Nephron progenitor cell (in vitro differentiated cells): ENCODE measurements at places on chromosomes 13 and 19.

- DNase-seq = no peak
Observed at GRCh38 chr13:19093369-19093768, 88.3 kb downstream of the TUBA3C start.

DNA sequence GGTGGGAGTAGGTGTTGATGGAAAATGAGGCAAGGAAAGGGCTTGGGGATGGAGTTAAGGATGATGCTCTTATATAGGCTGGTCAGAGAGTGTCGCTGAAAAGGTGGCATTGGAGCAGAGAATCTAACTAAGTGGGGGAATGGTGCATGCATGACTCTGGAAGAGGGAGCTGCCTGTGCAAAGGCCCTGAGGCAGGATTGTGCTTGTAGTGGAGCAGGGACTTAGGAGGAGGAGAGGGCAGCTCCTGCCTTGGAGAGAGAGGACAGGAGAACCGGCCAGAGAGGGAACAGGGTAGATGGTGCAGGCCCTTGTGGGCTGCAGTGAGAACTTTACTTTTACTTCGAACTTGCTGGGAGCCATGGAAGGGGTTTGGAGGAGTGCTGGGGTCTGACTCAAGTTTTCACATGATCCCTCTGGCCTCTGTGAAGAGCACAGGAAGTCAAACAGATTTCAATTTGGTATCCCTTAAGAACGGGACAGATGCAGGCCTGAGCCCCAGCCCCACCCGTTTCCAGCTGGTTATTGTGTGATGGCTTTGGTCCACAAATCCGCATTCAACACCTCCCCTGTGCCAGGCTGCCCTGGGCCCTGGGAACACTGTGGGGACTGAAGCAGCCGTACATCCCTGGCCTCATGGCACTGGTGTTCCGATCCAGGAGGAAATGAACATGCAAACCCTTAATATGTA, 7.0 kb downstream of the AP2A1 start:
- DNase-seq = no peak

GRCh38 chr19:49809941-49810389, 3.1 kb downstream of the FUZ start:
- DNase-seq = no peak

GRCh38 chr13:96519380-96519779, 429.5 kb downstream of the HS6ST3 start:
- no peak for DNase-seq
